ENCODE measurements at places on chromosomes 5 and 9. TPM values are rescaled to one million over a fixed set of nuclear protein-coding genes. Genes with fewer than 3 reads are reported as not detected.

LCN2 gene
- 0.72 TPM for total RNA-seq

DNA sequence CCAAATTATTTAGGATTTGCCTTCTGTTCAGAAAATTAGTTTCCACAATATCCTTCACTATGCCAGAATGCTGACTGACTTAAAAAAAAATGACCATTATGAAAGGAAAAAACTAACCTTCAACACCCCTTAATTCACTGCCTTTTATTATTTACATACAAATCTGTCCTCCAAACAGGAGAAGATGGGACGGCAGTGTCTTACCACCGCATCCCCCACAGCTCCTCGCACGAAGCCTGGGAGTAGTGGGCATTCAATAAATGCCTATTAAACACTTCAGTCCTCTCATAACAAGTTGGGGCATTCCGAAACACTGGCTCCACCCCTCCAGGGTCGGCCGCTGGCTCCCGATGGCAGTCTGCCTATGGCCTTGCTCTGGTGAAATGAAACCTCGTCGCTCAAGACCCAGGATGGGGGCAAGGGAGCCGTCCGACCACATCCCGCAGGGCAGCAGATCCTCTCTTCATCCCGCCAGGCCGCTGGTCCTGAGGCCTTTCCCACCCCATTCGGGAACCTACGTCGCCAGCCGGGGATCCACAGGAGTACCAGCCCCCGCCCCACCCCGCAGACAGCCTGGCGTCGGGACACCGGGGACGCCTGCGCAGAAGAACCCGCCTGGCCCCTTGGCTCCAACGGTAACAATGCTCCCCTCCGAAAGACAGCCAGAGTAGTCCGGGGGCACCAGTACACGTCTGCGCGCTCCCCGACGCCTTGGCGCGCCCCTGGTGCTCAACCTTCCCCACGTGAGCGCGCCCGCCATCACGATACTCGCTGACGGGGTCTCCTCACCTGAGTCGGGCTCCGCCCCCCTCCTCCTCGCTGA is 613 bp downstream of the ZBTB5 start:
- peak overlapping the region; percentile 65 for H3K4me3 ChIP-seq
- H3K4me1 ChIP-seq = peaks cover 16% of the 10 kb centered on the region
- no peaks in the 10 kb centered on the region for H3K27me3 ChIP-seq
- peaks cover 10% of the 10 kb centered on the region for H3K36me3 ChIP-seq
- no peak for DNase-seq
- H3K27ac ChIP-seq = peak overlapping the region; percentile 95

DNA sequence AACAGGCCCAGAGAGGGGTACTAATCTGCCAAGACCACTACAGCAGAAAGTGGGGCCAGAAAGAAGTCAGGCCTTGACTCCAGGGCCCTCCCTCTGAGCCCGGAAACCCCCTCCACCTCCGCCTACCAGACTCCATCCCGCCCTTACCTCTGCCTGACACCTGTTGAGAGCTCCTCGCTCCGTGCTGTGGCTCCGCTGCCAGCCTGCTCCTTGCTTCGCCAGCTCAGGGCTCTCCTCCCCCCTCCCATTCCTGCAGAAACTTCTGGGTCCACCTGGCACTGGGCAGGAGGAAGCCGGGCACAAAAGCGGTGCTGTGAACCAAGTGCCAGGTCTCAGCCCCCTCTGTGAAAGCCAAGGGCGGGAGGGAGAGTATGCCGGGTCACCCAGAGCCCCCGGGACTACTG is 6.4 kb upstream of the ST6GALNAC6 start:
- H3K4me3 ChIP-seq = no peak overlapping the region
- no peak for DNase-seq
- H3K36me3 ChIP-seq = peaks cover 28% of the 10 kb centered on the region
- no peaks in the 10 kb centered on the region for H3K27me3 ChIP-seq
- peak overlapping the region; percentile 77 for H3K27ac ChIP-seq

ARHGEF39 gene
- total RNA-seq = 16.1 TPM

GRCh38 chr5:161138751-161139455 is 286.9 kb upstream of the ATP10B start:
- no peak for DNase-seq
- H3K36me3 ChIP-seq = no peaks in the 10 kb centered on the region
- H3K27ac ChIP-seq = no peak overlapping the region
- H3K27me3 ChIP-seq = no peaks in the 10 kb centered on the region
- H3K4me3 ChIP-seq = no peak overlapping the region

GNAQ gene
- total RNA-seq = 23.7 TPM

GRCh38 chr5:39578887-39579497 is 154.2 kb upstream of the DAB2 start:
- no peak overlapping the region for H3K27ac ChIP-seq
- DNase-seq = peak; percentile 25
- H3K4me1 ChIP-seq = no peaks in the 10 kb centered on the region
- H3K4me3 ChIP-seq = no peak overlapping the region
- H3K36me3 ChIP-seq = no peaks in the 10 kb centered on the region

DNA sequence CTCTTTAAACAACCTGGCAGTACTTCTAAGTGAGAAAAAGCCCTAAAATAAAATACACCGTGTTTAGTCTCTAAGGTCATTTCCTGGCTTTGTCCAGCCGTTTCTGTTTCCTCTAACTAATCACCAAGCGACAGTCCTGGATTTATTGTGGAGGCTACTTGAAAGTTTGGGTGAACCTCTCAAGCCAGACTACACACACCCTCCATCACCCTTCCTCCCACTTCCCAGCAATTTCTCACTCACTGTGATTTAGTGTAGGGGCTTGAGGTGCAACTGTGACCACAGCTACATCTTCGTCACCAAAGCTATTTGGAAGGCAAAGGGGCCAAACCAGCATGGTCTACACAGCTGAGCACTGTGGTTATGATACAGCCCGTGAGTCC is 240.0 kb upstream of the SLC24A2 start:
- no peaks in the 10 kb centered on the region for H3K27me3 ChIP-seq
- no peaks in the 10 kb centered on the region for H3K4me1 ChIP-seq
- no peaks in the 10 kb centered on the region for H3K36me3 ChIP-seq
- no peak for DNase-seq
- no peak overlapping the region for H3K27ac ChIP-seq
- no peak overlapping the region for H3K4me3 ChIP-seq

DNA sequence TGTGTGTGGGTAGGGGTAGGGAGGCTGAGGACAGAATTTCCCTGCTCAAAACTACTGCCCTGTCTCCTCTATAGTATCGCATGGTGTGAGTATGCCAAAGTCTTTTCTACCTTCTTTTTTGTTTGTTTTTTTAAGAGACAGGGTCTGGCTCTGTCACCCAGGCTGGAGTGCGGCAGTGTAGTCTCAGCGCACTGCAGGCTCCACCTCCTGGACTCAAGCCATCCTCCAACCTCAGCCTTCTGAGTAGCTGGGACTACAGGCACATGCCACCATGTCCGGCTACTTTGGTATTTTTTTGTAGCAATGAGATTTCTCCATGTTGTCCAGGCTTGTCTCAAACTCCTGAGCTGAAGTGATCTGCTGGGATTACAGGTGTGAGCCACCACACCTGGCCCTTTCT is 2.5 kb downstream of the SRP19 start:
- peaks cover 60% of the 10 kb centered on the region for H3K36me3 ChIP-seq
- H3K27me3 ChIP-seq = no peaks in the 10 kb centered on the region
- H3K4me1 ChIP-seq = no peaks in the 10 kb centered on the region
- no peak overlapping the region for H3K4me3 ChIP-seq
- DNase-seq = no peak

GRCh38 chr5:150458802-150459557 is 9.4 kb upstream of the RPS14 start:
- H3K36me3 ChIP-seq = no peaks in the 10 kb centered on the region
- peaks cover 39% of the 10 kb centered on the region for H3K4me1 ChIP-seq
- H3K27ac ChIP-seq = no peak overlapping the region
- H3K27me3 ChIP-seq = no peaks in the 10 kb centered on the region
- DNase-seq = peak; percentile 88

ALG2 gene
- 18.2 TPM for total RNA-seq

DNA sequence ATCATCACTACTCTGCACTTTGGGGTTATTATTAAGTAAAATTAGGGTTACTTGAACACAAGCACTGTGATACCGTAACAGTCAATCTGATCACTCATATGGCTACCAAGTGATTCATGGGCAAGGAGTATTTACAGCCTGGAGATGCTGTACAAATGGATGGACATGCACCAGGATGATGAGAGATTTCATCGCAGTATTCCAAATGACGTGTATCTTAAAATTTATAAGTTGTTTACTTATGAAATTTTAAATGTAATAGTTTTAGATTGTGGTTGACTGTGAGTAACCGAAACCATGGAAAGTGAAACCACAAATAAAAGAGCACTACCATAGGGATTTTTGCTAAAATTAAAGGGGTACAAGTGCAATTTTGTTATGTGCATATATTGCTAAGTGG is 462.2 kb upstream of the PTGER4 start:
- no peaks in the 10 kb centered on the region for H3K4me1 ChIP-seq
- no peak for DNase-seq
- no peak overlapping the region for H3K27ac ChIP-seq

DNA sequence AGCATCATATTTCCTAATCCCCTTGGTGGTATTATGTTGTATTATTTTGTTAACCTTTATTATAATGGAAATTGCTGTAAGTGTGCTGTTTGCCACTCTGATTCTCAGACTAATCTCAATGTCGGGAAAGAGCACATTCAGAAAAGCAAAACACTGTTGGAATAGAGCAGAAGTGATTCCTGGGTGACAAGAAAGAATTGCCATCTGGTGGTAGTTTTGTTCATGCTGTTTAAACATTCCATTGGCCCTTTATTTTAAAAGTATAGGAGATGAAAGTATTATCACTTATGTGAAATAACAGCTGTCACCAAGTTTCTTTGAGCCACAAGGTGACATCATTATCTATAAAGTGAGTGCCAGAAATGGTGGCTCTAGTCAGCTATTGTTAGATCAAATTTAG is 301.3 kb upstream of the SGCD start:
- no peak for DNase-seq
- H3K4me1 ChIP-seq = no peaks in the 10 kb centered on the region
- no peak overlapping the region for H3K27ac ChIP-seq
- no peaks in the 10 kb centered on the region for H3K36me3 ChIP-seq

DNA sequence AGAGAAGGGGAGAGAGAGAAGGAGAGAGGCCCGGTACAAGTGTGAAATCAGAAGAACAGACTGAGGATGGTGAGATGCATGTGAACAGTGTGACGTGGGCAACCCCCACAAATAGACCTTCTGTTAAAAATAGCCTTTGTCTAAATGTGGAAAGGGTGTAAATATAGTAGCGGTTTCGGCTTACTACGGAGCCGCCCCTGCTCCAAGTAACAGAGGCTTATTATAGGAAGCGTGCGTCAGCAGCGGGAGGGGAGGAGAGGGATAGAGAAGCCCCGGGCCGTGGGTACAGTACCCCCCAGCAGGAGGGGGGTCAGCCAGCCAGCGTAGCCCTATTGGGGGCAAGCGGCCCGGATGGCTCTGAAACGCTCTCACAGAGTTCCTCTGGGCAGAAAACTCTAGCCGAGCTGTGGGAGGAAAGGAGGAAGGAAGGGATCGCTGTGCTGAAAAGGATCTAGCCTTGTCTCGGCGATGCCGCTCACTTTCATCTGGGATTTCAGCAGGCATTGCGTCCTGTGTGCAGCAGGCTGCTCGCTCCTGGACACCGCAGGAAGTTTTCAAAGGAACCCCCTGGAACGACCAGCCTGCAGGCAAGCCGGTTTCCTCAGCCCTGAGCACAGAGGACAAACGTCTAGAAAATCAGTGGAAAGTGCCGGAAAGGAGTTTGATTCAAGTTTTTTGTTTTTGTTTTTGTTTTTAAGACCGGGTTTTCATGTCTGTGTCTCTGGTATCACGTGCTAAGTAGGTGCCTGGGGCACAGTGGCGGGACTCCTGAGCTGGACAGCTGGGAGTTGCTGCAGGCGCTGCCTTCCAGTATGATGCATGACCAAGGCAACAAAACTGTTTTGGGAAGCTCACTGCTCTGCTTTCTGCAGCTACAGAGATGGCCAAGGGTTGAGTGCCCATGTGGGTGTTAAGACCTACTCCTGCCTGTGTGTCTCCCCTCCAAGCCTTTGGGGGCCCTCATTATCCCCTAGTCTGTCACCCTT is 146.6 kb downstream of the SEC61B start:
- H3K27me3 ChIP-seq = peaks cover 17% of the 10 kb centered on the region
- no peaks in the 10 kb centered on the region for H3K36me3 ChIP-seq
- no peak for DNase-seq
- no peak overlapping the region for H3K4me3 ChIP-seq

NPM1 gene
- 2,894 TPM for total RNA-seq

- H3K4me3 ChIP-seq = no peak overlapping the region
- DNase-seq = no peak
- no peaks in the 10 kb centered on the region for H3K36me3 ChIP-seq
- H3K4me1 ChIP-seq = no peaks in the 10 kb centered on the region
- H3K27ac ChIP-seq = no peak overlapping the region
These were observed 598 bp downstream of the PCDHA2 start for GRCh38 chr5:140795259-140795641.
